ENCODE measurements at places on chromosomes 2 and 18. TPM values are rescaled to one million over a fixed set of nuclear protein-coding genes. Genes with fewer than 3 reads are reported as not detected.

The DIPK1C gene
- 0.06 TPM for polyA plus RNA-seq

The NDUFB3 gene
- polyA plus RNA-seq, result 177 TPM

The RAX gene
- polyA plus RNA-seq, result not detected

The C2orf80 gene
- polyA plus RNA-seq, result not detected

DNA sequence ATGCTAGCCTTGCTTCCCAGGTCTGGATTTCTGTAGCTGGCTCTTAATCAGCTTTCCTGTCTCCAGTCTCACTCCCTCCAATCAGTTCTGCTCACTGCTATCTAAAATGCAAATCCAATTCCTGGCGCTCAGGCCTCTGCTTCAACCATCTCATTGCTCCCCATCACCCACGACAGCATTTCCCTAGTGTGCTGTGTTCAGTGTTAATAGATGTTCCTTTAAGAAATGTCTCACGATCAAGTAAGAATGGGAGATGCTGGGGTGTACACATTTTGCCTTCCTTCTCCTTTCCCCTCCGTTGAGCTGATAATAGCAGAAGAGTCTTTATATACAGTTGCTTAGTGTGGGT, 1.6 kb upstream of the PUM2 start:
- no peaks in the 10 kb centered on the region for H3K36me3 ChIP-seq
- H3K27me3 ChIP-seq, result no peaks in the 10 kb centered on the region
- no peak overlapping the region for H3K4me3 ChIP-seq
- no peak overlapping the region for H3K27ac ChIP-seq
- no peak for DNase-seq

- H3K4me3 ChIP-seq, result no peak overlapping the region
- H3K36me3 ChIP-seq, result no peaks in the 10 kb centered on the region
- DNase-seq, result no peak
- no peaks in the 10 kb centered on the region for H3K27me3 ChIP-seq
- H3K27ac ChIP-seq, result no peak overlapping the region
- no peaks in the 10 kb centered on the region for H3K4me1 ChIP-seq
These were observed 552.3 kb downstream of the KCNJ3 start for GRCh38 chr2:155250800-155251199.

GRCh38 chr2:188808947-188809355, 165.2 kb upstream of the COL3A1 start:
- no peak for DNase-seq
- H3K27me3 ChIP-seq, result no peaks in the 10 kb centered on the region
- no peak overlapping the region for H3K4me3 ChIP-seq
- H3K27ac ChIP-seq, result no peak overlapping the region
- H3K4me1 ChIP-seq, result no peaks in the 10 kb centered on the region

- H3K36me3 ChIP-seq, result no peaks in the 10 kb centered on the region
- no peak overlapping the region for H3K4me3 ChIP-seq
- no peaks in the 10 kb centered on the region for H3K27me3 ChIP-seq
- DNase-seq, result no peak
- H3K27ac ChIP-seq, result peak overlapping the region; percentile 55
- H3K4me1 ChIP-seq, result peaks cover 49% of the 10 kb centered on the region
These were observed 796 bp upstream of the DYSF start for GRCh38 chr2:71452565-71452964.

DNA sequence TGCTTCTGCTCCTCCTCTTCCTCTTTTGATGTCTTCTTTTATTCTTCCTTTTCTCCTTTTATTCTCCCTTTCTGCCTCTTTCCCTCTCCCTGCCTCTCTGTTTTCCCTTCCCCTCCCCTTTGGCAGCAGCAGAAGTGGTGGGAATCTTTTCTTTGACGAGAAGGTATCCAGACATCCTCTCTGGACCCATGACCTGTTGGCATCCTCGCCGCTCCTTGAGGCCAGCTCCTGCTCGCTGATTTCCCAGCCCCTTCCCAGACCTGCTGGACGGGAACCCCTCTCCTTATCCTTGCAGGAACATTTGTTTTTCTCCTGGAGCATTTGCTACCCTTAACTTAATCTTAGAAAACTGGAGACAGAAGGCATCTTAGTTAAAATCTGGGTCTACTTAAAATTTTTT, 130.5 kb downstream of the LPIN1 start:
- H3K4me1 ChIP-seq, result peaks cover 3% of the 10 kb centered on the region
- H3K27me3 ChIP-seq, result no peaks in the 10 kb centered on the region
- no peaks in the 10 kb centered on the region for H3K36me3 ChIP-seq
- no peak overlapping the region for H3K4me3 ChIP-seq

DNA sequence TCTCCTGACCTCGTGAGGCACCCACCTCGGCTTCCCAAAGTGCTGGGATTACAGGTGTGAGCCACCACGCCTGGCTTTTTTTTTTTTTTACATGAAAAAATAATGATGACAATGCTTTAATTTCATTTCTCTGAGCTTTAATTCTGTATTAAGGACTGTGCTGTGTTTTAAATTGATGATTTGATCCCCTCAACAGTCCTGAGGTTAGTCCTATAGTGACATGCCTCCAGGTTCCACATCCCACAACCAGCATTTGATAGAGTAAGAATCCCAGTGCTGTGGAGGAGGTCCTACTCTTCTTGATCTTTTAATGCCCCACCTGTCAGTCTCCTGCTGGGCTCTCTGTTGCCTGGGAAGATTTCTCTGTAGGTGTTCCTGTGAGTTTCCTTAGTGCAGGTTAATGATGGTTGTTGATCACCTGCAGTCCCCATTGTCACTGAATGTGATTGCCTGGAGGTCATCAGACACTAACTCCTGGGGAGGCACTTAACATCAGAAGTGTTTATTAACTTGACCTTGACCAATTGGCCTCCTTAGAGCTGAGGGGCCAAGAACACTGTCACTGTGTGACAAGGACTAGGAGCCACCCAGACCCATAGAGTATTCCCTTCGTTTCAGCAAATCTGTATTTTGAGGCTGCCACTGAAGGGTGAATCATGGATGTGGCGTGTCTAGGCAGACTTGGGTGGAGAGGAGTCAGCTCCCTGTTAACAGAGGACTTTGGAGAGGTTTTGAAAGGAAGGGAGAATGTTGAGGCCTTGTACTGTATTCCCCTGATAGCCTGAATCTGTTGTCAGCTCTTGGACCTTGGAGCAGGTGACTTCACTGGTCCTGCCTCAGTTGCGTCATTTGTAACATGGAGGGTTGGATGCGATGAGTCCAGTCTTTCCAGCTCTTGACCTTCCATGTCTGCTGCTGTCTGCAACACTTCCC, 11.5 kb downstream of the ASAP2 start:
- no peaks in the 10 kb centered on the region for H3K4me1 ChIP-seq
- H3K27me3 ChIP-seq, result no peaks in the 10 kb centered on the region
- no peak for DNase-seq
- H3K27ac ChIP-seq, result no peak overlapping the region
- no peak overlapping the region for H3K4me3 ChIP-seq

GRCh38 chr2:30255466-30256408, 24.4 kb downstream of the LBH start:
- no peaks in the 10 kb centered on the region for H3K27me3 ChIP-seq
- H3K4me3 ChIP-seq, result no peak overlapping the region
- no peak overlapping the region for H3K27ac ChIP-seq
- H3K4me1 ChIP-seq, result peaks cover 3% of the 10 kb centered on the region
- H3K36me3 ChIP-seq, result no peaks in the 10 kb centered on the region

DNA sequence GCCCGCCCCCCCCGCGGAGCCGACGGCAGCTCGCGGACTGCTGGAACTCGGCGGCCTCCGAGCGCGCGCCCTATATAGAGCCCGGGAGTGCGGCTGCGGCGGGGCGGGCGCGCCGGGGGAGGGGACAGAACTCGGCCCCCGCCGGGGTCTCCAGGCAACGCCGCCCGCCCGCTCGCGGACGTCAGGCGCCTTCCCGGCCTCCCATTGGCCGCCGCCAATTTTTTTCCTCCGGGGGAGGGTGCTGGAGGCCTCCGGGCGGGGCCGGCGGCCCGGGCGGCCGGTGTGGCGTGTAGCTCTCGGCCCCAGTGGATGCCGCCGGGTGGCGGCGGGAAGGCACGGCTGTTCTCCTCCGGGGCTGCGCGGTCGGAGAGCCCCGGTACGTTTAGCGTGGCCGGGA, at the start of gene ZFP36L2:
Gene ZFP36L2, minus strand, starts transcription at position 49 of the 397 bp plus-strand sequence. CDS start 291 bp downstream, outside the sequence.
- H3K4me1 ChIP-seq, result peaks cover 8% of the 10 kb centered on the region
- H3K27ac ChIP-seq, result peak within 1 kb of the TSS; percentile 99
- H3K27me3 ChIP-seq, result no peaks in the 10 kb centered on the region
- DNase-seq, result peak; percentile 96

DNA sequence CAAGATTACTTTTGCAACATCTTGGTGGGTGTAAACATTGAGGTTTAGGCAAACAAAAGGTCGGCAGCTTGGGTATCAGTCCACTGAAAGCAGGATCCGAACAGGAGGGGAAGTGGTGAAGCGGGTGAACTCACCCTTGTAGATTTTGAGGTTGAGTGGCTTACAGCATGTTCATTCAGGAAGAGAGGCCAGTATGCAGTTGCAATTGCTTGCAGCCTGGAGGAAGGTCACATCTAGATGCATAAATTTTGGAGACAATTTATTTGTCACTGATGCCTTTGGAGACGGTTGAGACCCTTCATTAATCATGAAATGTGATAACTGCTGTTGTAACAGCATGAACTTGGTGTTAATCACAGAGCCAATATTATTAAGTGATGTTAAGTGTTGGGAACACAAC, 131.1 kb downstream of the LTBP1 start:
- H3K4me3 ChIP-seq, result no peak overlapping the region
- H3K27ac ChIP-seq, result no peak overlapping the region
- H3K27me3 ChIP-seq, result no peaks in the 10 kb centered on the region
- no peak for DNase-seq

- DNase-seq, result no peak
- no peak overlapping the region for H3K27ac ChIP-seq
- H3K36me3 ChIP-seq, result no peaks in the 10 kb centered on the region
- no peak overlapping the region for H3K4me3 ChIP-seq
These were observed 131.6 kb downstream of the CCDC85A start for GRCh38 chr2:56315376-56315775.

DNA sequence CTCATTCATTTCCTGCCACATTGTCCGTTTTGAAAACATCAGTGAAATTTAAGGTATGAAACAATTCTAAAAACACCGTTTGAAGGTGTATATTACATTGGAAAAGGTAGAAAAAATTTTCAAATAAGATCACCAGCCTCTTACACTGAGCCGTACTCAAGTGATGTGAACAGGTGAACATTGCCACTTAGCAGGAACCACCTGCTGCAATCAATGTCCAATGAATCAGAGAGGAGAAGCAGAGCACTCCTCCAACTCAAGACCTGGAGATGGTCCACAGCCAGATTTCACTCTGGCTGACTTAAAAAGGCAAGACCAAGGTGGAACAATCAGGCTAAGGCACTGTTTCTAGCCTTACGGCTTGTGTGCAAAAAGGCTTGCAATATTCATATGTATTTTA, 110.3 kb upstream of the TTN start:
- H3K27ac ChIP-seq, result no peak overlapping the region
- no peak overlapping the region for H3K4me3 ChIP-seq
- H3K36me3 ChIP-seq, result no peaks in the 10 kb centered on the region
- DNase-seq, result no peak
- H3K4me1 ChIP-seq, result no peaks in the 10 kb centered on the region

- H3K27me3 ChIP-seq, result no peaks in the 10 kb centered on the region
- H3K4me3 ChIP-seq, result no peak overlapping the region
- H3K27ac ChIP-seq, result no peak overlapping the region
- H3K36me3 ChIP-seq, result no peaks in the 10 kb centered on the region
- no peak for DNase-seq
- H3K4me1 ChIP-seq, result no peaks in the 10 kb centered on the region
These were observed 27.7 kb downstream of the KLHL29 start for GRCh38 chr2:23412556-23413155.

- no peaks in the 10 kb centered on the region for H3K4me1 ChIP-seq
- H3K4me3 ChIP-seq, result no peak overlapping the region
- H3K27ac ChIP-seq, result no peak overlapping the region
- no peak for DNase-seq
- no peaks in the 10 kb centered on the region for H3K27me3 ChIP-seq
- H3K36me3 ChIP-seq, result no peaks in the 10 kb centered on the region
These were observed 236.0 kb downstream of the SH3BP4 start for GRCh38 chr2:235187806-235188205.

DNA sequence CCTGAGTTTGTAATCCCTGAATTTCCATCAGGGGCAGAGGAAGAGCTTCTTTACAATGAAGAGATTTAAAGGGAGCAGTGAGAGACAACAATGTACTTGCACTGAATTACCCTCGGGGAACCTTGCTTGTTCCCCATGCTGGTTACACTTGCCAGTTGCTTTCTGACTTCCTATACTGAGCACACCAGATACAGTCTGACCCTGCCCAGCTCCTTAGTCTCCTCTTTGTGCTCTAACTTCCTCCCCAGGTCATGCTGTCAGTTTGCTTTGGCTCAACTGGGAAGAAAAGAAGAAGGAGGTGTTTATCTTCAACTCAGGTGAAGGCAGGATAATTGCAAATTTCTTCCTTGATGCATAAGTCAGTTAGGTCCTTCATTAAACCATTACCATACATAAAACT, 658.4 kb downstream of the NYAP2 start:
- no peak for DNase-seq
- no peaks in the 10 kb centered on the region for H3K27me3 ChIP-seq
- H3K4me3 ChIP-seq, result no peak overlapping the region
- H3K36me3 ChIP-seq, result no peaks in the 10 kb centered on the region
- H3K27ac ChIP-seq, result no peak overlapping the region

DNA sequence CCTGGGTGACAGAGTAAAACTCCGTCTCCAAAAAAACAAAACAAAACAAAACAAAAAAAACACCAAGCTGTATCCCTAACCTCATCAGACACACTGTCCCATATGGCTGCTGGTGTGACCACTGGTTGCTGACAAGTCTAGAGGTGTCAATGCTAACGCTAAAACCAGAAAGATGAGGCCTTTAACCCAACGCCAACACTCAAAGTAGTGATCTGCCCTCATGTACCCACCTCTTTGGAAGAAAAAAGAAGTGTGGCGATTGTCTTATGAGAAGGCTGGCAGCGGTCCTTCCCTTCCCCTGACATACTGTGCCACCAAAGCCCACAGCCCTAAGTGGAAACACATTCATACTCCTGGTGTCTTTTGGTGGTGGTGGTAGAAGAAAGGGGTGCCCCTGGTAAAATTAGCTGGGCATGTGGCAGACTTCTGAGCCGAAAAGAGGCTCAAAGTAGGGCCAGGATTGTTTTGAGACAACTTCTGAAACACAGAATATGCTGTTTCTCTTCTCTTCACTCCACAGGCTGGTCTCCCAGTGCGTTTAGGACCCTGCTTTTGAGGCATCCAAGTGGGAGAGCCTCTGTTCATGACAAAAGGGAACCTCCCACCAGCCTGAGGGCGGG, 9.8 kb downstream of the SERTAD2 start:
- no peaks in the 10 kb centered on the region for H3K36me3 ChIP-seq
- no peak for DNase-seq
- peak overlapping the region; percentile 89 for H3K27ac ChIP-seq
- no peak overlapping the region for H3K4me3 ChIP-seq

DNA sequence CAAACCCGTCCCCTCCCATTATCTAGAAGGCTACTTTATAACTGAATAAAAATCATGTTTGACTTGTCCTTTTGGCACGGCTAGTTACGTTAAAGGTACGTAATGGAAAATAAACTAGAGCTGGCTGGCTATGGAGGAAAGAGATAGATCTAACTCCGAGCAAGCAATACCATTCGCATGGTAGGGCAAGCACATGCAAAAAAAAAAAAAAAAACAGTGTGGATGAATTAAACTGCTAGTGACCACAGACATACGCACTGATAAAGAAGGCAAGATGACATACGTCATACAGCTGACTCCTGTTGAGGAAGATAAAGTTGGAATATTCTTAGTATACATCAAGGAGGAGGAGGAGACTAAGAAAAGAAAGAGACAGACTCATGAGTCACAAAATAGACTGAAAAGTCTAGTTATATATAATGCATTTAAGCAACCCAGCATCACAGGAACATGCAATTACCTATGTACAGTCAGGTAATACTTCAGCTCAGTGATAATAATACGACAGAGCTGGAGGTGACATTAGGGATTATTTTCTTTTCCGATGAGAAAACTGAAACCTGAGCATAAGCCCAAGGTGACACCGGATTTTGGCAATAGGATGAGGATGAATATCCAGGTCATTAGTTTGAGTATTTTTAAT, 37.9 kb upstream of the NARS1 start:
- peaks cover 2% of the 10 kb centered on the region for H3K36me3 ChIP-seq
- DNase-seq, result no peak
- H3K27ac ChIP-seq, result no peak overlapping the region
- no peak overlapping the region for H3K4me3 ChIP-seq
- no peaks in the 10 kb centered on the region for H3K27me3 ChIP-seq

All from liver (tissue), 10 donors.